ENCODE measurements at places on chromosomes 4 and X.

GRCh38 chr4:7652451-7652881, 217.7 kb upstream of the PSAPL1 start:
- DNase-seq, result no peak

DNA sequence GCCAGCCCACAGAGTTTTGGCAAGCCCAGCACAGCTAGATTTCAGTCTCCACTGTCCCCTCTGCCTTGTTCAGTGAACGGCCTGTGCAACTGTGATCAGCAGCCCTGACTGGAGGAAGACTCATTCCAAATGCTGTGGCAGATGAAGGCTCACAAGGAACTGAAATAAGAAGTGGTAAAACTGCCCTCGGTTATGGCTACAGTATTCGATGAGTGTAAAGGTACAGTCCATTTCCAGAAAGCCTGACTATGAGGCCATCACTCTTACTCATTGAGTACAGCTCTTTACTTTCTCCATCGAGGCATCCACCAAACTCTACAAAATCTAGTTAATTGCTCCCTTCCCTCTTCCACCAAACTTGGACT, 69.1 kb downstream of the RHOH start:
- DNase-seq, result no peak

GRCh38 chrX:27309406-27309805, 153.7 kb downstream of the PPP4R3C start:
- DNase-seq, result no peak

DNA sequence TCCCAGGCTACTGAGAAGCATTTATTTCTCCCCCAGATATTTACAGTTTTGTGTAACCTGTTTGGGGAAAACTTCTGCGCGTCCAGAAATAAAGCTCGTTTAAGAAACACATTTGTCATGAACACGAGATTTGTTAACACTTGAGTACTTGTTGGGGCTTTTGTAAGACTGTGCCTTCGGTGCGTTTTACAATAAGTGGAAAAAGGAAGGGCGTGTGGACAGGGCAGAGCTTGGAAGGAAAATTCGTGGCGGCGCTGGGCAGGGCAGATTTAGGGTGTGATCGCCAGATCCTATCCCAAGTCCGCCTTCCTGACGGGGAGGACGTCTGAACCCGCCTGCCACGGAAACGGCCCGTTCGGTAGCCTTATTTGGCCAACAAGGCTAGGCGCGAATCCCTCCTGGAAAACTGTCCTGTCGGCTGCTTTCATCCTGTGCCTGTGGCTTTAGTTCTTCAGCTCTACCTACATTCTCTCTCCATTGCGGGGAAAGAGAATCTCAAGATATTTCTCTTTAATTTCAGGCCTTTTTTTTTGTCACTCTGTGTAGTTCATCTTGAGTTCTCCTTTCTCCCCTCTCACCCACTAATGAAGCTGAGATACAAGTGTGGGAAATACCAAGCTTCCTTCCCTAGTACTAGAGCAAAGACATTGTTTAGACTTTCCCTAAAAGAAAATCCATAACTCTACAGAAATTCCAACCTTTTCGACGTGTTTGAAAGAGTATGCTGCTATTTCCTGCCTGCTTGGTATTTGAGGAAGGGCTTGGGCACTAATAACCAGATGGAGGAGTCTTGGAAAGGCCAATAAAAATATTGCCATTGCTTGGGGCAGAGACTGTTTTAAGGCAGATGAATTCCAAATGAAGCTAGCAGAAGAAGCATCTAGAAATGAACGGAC, 982 bp downstream of the PDLIM5 start:
- DNase-seq, result no peak

DNA sequence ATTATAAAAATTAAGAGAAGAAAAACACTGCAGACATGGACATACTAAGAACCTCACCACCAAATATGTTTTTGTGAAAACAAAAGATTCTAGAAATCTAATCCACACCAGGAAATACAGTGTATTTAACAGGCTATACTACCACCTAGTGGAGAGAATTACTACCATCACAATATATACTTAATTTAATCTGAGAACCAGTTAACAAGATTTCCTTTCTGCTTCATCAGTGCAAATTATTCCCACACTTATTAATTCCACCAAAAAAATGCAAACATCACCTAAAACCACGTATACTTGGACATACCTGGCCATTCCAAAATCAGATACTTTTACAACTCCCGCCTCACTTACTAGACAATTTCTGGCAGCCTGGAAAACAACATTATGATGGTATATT, 7.0 kb upstream of the TXK start:
- no peak for DNase-seq

- DNase-seq, result no peak
Observed at GRCh38 chrX:1222531-1223241, 10.2 kb upstream of the CRLF2 start.

- no peak for DNase-seq
Observed at GRCh38 chrX:13254076-13254785, 65.6 kb downstream of the ATXN3L start.

DNA sequence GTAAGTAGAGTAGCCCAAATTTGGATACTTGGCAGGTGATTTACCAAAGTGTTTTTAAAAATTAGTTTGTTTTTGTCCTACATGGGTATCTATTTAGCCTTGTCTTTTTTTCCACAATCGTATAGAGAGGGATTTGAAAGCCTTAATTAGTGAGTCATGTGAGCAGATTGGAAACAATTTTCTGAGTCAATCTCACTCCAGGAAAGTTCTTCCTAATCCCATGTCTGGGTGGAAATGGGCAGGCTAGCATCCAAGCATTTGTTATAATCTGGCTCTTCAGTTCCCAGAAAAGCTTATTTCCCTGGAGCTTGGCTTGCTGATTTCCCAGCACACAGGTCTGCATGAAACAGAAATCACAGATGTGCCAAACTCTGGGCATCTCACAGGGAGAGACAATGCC, 426.9 kb upstream of the BOD1L1 start:
- DNase-seq, result no peak

- no peak for DNase-seq
Observed at GRCh38 chr4:38664706-38665401, 855 bp downstream of the KLF3 start.

DNA sequence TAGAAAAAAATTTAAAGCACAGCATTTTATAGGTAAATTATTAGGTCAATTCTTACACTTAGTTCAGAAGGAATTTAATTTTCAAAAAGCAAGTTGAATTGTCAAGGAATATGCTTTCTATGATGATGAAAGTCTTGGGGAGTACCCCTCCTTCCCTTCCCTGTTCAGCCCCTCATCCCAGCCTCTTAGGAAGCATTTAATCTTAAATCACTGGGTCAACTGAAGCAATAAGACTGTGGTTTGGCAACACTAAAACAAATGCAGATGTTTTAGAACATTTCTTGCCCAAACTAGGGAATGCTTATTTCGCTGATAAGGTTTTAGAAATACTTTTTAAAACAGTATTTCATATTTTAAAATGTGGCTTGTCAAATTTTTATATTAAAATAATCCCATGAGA, 19.1 kb upstream of the ARSJ start:
- DNase-seq, result no peak

- no peak for DNase-seq
Observed at GRCh38 chr4:26073886-26074560, 160.0 kb downstream of the SMIM20 start.

DNA sequence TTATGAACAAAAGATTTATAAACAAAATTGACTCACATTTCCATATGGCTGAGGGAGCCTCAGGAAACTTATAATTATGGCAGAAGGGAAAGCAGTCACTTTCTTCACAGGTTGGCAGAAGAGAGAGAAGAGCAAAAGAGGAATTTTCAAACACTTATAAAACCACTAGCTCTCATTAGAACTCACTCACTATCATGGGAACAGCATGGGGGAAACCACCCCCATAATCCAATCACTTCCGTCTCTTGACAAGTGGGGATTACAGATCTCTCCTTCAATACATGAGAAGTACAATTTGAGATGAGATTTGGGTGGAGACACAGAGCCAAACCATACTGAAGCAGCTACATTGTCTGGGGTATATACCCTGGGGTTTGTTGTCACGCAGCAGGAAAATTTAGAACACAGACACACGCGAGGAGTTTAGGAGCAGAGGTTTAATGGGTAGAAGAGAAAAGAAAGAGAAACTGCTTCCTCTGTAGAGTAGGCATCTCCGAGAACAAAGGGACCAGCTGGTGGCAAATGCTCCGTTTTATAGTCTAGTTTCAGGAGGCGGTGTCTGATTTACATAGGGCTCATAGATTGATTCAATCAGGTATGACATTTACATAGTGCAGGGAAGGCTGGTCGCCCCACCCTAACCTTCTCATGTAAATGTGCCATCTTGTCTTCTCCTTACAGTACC, 2277.7 kb upstream of the AGA start:
- no peak for DNase-seq

- no peak for DNase-seq
Observed at GRCh38 chrX:56763556-56764152, 34.6 kb downstream of the NBDY start.

DNA sequence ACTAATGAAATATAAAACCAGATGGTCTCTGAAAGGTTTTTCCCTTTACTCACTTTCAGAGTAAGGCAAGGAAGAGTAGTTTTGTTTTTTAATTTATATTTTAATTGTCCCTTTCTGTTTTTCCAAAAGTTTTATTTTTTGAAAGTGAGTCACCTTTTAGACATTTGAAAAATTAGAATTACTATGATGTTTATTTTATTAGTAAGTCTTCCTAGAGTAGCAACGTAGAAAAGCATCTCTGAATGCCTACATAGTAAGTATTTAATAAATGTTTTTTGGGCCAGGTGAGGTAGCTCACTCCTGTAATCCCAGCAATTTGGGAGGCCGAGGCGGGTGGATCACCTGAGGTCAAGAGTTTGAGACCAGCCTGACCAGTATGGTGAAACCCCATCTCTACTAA, 51.1 kb downstream of the TET2 start:
- DNase-seq, result no peak

DNA sequence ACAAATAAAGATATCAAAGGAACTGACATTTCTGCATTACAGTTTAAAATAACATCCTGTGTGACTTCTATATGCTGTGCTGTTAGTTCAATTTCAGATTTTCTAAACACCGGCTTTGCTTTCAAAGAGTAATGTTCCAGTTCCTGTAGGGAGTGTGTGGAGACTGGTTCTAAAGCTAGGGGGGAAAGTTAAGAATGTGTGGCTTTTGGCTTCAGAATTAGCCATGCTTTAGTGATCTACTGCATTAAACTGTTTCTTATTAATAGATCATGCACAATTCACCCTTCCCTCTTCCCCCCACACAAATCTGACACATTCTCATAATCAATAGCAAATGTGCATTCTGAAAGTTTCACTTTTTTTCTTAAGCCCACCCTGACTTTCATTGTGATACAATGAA, 32.0 kb upstream of the DKK2 start:
- no peak for DNase-seq

- DNase-seq, result no peak
Observed at GRCh38 chr4:163553146-163553545, 58.7 kb downstream of the TMA16 start.

DNA sequence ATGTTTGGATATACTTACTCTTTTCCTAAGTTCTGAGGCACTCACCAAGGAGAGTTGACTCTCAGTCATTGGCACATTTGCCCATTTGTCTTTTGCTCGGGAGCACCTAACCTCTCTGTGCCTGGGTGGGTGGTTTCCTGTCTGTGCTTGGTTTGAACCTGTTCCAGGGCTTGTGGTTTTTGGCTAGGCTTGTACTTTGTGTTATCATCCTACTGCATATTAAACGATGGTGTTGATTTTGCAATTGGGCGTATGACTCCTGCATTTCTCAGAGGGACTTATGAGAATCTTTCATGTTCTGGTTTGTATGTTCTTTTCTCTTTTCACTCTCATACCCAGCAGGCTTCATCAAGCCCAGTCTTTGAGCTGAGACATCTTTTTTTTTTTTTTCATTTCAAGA, 161.7 kb downstream of the BTC start:
- DNase-seq, result no peak

- DNase-seq, result no peak
Observed at GRCh38 chrX:150775569-150776350, 82.6 kb downstream of the MTMR1 start.

All from right renal pelvis (tissue), 4 donors.